Fibroblast of skin of back (primary cell): ENCODE measurements at places on chromosomes 12 and 14.

DNA sequence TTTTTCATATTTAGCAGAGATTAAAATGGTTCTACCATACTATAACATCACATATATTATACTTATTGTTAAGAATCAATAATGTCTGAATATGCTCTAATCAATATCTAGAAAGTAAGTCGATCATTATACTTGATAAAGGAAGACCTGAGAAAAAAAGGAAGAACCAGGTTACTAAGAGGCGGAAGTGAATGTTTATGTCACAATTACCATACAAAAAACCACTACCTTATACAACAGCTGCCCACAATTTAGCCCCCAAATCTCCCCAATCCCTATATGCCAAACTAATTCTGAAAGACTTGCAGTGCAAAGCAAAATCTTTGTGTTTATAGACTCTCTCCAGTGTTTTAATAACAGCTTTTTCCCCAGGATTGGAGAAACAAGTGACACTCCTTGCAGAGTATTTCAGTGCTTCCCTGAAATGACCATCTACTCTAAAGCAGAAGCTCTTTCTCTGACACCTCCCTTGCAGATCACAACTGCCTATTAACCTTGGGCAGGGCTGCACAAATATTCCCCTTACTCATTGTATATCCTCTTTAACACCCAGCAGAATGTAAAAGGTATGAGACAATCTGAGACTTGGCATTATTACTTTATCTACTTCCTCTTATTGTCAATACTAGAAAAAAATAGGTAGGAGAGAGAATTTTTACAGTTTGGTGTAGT is 12.7 kb upstream of the SLC2A3 start:
- no peak for DNase-seq

DNA sequence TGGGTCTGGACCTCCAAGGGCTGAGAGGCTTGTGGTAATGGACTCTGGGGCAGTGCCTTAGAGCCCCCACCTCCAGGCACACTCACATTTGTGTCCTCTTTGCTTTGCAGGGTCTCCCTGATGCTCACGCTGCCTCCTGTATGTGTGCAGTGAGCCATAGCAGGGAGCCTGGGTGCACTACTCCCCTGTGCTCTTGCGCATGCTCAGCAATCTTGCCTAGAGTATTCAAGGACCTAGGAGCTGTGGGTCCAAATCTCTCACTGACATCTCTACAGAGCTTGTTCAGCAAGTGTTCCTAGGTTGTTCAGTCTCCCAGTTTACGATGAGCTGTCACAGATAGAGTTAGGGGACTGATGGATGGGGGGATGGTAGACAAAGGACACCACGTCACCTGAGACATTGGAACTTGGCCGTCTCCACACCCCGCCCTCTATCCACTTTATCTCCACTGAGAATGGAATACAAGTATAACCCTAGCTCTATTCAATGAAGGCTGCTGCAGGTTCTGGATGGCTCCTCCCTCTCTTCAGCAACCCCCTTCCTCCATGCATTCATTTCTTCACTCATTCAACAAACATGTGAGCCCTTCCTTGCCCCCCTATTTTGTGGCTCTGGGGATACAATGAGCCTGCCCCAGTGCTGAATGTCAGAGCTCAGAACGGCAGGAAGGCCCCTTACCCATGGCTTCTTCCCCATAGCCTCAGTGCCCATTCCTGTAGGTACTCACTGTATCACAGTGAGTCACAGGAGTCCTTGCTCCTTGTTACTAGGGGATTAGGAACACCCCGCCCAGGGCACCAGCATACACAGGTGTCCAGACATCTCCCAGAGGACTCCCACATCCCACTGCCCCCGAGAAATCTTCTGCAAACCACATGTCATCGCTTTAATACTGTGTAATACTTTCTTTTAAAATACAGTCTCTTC is 31.2 kb downstream of the FIGNL2 start:
- no peak for DNase-seq

DNA sequence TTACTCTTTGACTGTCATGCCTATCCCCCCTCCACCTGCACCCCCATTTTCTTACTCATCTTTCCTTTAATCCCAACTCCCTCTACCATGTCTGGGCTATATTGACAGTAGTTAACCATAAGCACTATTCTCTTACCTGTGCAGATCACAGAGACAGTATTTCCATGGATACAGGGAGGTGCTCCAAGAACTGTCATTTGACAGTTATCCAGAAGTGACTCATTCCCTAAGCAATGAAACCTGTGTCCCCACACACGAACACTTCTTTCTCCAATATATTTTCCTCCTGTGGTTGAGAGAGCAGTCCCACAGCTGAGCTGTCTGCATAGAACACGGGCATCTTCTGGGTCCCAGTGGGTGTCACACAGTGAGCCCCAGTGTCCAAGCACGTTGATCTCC is 68.8 kb downstream of the CD163L1 start:
- DNase-seq: no peak

DNA sequence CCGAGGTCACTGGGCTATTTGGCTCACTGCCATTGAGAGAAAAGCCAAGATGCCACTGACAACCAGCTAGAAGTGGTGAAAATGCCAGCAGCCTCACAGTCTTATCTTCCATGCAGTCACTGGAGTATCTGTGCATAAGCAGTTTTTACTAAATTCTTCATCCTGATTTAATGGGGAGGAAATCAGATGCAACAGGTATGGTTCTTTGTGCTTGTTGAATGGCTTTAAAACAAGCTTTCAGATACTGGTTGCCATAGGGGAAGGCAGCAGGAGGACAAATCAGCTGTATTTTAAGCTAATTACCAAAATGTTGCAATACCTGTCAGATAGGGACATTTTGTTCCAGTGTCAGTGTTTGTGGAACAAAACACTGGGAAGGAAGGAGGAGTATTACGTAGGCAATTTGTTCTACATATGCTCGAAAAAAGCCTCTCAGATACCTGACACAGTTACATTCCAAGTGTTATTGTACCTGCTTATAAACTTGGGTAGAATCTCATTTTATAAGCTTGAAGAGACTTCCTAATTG is 54.1 kb upstream of the ARHGAP5 start:
- DNase-seq: no peak

DNA sequence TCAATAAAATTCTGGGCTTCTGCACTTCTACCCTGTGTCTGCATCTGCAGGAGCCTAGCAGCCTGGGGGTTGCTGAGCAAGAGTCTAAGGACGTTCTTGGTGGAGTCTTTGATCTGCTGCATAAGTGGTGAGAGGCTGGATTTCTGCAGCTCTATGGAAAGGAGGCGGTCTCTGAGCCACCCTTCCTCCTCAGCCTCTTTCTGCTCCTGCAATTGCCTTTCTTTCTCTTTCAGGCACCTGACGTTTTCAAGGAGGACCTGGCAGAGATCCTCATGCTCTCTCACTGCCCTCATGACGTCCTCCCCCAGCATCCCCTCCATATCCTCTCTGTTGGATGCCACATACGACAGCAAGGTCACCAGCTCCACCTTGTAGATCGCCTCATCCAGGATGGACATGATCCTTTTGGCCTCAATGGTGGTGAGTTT is 13.6 kb upstream of the TPCN1 start:
- no peak for DNase-seq

DNA sequence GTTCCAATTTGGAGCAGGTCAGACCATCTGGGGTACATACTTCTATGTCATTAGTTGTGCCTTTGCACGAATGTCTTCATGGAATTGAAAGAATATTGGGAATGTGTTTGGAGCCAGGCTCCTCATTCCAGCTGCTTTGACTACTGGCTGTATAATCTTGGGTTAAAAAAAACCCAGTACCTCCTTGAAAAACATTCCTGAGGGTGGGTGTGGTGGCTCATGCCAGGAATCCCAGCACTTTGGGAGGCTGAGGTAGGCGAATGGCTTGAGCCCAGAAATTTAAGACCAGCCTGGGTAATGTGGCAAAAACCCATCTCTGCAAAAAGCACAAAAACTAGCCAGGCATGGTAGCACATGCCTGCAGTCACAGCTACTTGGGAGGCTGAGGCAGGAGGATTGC is 125.6 kb downstream of the TTC8 start:
- no peak for DNase-seq

GRCh38 chr12:98757455-98757854 is 112.4 kb downstream of the APAF1 start:
- no peak for DNase-seq

DNA sequence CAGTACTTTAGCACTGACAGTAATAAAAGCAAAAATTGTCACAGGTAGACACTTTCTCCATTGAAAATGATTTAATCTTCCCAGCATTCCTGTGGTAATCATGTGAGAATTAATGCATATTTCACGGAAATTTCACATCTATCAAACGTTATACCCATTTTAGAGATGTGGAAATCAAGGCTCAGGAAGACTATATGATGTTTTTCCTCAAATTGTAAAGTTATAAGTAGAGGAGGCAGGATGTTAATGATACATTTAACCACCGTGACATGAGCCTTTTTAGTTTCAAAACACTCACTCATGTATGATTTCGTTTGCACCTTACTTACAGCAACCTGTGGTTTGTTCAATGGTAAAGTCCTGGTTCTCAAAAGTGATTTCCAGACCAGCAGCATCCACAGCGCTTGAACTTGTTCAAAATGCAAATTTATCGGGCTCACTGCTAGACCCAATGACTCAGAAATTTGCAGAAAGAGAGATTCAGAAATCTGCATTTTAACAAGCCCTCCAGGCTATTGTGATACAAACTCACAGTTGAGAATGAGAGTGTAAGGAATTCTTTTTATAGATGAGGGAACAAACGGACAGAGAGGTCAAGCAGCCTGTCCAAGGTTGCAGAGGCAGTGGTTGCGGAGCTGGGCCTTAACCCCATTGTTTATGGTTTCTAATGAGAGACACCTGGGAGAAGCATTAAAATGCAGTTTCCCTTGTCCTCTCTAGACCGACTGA is 654.8 kb upstream of the TBX3 start:
- DNase-seq: no peak

GRCh38 chr12:119068129-119068856 is 87.0 kb downstream of the SRRM4 start:
- DNase-seq: no peak

- DNase-seq: no peak
These were observed 131.9 kb upstream of the CAND1 start for GRCh38 chr12:67137256-67137655.
